ENCODE measurements at places on chromosomes 2 and 18.

DNA sequence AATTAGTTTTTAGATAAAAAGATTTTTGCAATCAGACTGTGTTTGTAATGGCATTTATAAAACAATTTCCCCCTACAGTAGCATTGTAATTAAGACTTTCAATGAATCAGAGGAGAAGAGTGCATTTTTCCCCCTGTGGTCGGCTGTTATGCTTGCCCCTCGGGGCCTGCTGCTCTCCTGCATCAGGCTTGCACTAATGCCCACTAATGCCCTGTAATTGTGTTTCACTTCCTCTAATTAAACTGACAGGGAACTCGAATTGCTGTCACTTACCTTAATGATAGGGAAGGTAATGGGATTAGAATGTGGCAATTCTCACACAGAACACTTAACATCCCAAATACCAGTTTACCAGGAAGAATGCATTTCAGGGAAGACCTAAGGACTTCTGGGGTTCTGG lies 61.2 kb upstream of the LRRTM1 start:
- DNase-seq, result no peak

- no peak for DNase-seq
Measured at GRCh38 chr18:49616618-49617328, 54.9 kb downstream of the LIPG start.

GRCh38 chr18:48106976-48107781 lies 176.7 kb upstream of the SMAD2 start:
- DNase-seq, result no peak

- no peak for DNase-seq
Measured at GRCh38 chr2:2586931-2587330, 255.9 kb upstream of the MYT1L start.

GRCh38 chr2:175414882-175415487 lies 233.5 kb upstream of the ATP5MC3 start:
- no peak for DNase-seq

- DNase-seq, result no peak
Measured at GRCh38 chr2:202039278-202040078, 5.8 kb downstream of the FZD7 start.

- no peak for DNase-seq
Measured at GRCh38 chr2:218396688-218397462, 2.8 kb upstream of the CTDSP1 start.

DNA sequence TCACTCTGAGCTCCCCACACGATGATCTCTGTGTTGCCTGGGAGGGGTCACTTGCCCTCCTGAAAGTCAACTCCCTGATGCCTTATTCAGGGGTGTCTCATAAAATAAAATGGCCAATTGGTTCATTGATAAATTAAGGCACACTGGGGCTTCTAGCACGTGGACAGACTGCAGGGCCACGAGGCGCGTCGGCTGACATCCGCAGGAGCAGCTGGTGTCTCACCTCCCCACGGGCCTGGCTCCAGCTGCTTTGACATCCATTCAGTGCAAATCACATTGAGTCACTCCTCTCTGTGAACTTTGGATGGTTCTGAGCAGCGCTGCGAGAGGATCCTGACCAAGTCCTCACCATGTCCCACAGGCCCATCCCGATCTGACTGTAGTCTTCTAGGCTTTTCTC lies 4.6 kb upstream of the ST8SIA3 start:
- no peak for DNase-seq

DNA sequence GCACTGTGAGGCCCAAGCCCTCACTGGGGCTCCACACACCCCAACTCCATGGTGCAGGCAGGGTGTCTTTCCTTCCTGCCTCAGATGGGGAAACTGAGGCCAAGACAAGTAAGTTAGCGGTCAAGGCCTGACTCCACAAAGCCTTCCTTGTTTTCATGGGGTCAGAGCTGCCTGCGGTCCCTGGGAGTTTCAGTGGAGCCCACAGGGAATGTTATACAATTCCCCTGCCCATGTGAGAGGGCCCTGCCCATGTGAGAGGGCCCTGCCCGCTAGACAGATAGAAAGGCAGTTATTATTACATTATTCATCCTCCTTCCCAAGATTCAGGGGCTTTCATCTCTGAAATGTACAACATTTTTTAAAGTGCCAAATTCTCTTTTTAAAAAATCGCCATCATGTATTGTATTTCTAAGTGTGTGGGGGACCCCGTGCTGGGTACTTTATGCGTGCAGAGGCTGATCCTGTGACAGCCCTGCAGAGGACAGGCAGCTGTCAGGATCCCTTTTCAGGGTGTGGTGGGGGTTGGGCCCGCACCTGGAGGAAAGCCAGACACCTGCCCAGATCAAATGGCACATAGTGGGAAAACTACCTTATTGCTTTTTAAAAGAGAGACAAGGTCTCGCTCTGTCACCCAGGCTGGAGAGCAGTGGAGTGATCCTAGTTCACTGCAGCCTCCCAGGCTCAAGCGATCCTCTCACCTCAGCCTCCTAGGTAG lies 23.4 kb downstream of the FBLN7 start:
- DNase-seq, result no peak

GRCh38 chr2:7992612-7993602 lies 688.9 kb upstream of the ID2 start:
- no peak for DNase-seq

DNA sequence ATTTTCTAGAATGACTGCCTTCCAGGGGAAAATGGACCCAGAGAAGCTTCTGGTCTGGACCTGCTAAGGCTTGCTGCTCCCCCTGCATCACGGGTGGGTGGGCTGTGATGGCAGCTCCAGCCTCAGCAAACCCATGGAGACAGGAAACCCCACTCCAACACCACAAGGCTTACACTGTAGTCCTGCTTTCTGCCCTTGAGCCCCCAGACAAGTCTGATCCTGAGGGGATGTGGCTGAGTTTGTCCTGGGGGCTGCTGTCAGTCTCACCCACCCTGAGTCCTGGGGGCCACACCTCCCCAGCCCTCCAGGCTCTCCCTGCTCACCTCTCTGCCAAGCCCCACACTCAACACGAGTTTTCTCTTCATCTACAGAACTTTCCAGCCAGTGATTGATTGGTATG lies 279.4 kb downstream of the EIPR1 start:
- no peak for DNase-seq

GRCh38 chr2:66507673-66508201 lies 72.8 kb downstream of the MEIS1 start:
- DNase-seq, result no peak

DNA sequence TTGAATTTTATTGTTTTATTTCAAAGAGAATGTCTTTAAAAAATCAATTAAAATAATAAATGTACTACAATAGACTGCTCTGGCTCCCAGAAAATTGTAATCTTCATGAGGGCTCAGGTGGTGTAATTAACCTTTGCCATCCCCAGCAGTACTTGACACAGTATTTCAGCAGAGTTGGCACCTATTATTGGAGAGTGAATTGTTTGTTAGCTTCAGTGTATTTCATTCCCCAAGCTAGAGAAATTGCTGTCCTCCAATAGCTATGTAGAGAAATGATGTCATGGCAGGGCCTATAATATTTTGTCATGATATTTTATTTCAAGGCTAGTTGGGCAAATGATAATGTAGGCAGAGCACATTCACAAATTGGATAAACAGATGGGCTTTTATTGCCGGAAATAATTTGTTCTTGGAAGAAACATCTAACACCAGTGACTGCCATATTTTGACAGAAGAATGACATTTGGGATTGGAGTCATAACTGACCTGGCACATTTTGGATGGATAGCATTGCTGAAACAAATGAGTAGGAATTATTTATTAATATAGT lies 712.0 kb upstream of the NXPH2 start:
- DNase-seq, result no peak

DNA sequence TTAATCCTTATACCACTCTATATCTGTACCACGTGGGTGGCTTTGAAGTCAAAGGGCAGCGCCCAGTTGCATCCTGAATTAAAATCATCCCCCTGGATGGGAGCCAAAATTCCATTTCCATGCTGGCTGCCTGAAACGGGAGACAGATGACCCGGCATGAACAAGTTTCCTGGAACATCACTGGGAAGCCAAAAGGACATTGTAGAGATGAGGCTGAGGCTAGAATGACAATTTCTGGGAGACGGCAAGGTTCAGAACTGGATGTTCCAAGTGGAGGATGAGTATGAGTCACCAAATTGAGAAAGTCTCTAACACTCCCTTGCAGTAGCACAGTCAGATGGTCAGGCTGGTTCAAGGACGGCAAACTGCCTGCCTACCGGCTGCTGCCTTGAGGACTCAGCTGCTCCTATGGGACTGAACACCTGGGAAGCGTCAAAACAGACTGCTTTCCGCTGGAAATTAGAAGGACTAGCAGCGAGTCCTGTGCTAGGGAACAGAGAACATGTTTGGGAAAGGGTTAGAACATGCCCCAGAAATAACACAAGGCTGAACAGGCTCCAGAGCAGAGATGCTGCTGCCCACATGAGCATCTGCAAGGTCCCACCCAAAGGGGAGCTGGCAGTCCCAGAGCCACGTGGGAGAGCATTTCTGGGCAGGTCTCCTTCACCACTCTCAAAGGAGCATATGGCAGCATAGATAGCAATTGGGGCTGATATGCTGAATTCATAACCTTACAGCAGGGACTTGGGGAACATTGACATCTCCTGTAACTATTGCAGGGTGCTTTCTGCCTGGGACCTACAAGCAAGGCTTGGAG lies 32.0 kb downstream of the YPEL5 start:
- no peak for DNase-seq

DNA sequence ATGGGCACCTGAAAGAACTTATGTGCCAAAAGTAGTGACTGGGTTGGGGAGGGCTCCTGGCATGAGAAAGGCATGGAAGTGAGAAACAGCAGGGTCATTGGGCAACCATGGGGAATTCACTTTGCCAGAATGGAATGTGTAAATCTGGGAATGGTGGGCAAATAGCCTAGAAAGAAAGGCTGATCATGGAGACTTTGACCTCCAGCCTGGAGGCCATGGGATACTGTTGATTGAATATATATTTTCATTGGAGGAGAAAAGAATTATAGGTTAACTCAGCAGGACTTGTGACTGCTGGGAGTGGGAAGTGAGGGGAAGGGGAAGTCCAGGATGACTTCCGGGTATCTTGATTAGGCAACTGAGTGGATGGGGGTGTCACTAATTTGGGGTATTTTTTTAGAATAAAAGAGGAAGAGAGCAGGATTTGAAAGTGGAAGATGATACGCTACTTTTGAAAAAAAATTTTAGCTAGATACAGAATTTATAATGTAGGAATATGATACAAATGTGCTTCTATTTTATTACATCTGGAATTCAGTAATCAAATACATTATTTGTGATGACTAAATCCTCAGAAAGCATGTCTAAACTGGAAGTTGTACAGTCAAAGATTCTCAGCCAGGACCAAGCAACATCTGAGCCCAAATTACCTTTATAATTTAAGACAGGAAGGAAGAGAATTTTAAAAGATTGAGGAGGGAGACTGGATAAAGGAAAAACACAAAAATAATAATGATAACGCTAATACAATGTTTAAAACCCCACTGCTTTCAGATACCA lies 116.2 kb downstream of the GATA6 start:
- DNase-seq, result no peak

DNA sequence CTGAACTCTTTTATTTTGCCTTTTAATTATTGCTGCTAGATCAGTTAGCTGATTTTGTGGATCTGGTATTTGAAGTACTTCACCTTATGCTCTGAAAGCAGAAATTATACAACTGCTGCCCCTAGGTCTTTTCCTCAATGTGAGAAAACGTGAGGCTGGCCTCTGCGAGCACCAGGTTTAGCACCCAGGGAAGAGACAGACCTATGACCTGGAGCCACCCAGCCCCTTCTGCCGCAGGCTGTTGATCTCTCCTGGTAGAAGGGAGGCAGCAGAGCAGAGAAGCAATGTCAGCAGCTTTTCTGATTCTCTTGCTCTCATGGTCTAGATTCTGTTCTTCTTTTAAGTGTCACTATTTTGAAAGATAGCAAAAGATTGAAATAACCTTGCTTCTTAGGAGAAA lies 19.9 kb downstream of the TRAPPC12 start:
- DNase-seq, result no peak

DNA sequence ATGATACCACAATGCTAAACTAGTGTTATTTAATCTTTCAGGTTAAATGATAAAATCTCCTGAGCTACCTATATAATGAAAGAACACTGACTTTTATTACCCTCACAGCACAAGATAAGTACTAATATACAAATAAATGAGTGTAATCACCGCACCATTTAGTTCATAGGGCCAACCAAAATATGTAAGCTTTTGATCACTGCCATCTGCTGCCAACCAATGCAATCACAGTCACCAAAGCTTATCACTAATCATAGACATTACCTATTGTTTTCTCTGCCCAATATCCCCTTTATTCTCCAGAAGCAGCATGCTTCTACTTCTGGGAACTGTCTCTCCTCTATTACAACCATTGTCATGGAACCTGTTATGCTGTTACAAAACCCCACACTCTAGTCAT lies 151.6 kb upstream of the LRATD1 start:
- no peak for DNase-seq

GRCh38 chr2:101231240-101231639 lies 21.4 kb upstream of the CNOT11 start:
- no peak for DNase-seq

DNA sequence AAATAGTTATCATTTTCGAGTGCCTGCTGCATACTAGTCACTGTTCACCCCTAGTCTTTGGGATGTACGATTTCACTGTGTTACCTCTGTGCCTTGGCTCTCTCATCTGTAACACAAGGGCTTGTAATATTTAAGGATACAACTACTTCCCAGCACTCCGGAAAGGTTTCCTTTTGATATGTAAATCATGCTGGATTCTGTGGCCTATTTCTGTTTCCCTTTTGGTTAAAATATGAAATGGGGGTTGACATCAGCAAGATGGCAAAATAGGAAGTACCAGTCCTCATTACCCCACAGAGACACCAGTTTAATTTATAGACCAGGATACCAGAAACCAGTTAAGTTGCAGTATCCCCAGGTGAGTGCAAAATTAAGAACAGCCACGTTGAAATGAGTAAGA lies 23.5 kb downstream of the PSMG2 start:
- no peak for DNase-seq

GRCh38 chr2:11292464-11293255 lies 51.8 kb downstream of the ROCK2 start:
- DNase-seq, result no peak

- no peak for DNase-seq
Measured at GRCh38 chr2:202574541-202574940, 60.2 kb upstream of the FAM117B start.

GRCh38 chr2:163467251-163467630 lies 268.6 kb downstream of the FIGN start:
- no peak for DNase-seq

- no peak for DNase-seq
Measured at GRCh38 chr2:187689372-187689771, 135.1 kb upstream of the TFPI start.

- DNase-seq, result no peak
Measured at GRCh38 chr2:24756789-24757188, 36.4 kb downstream of the PTRHD1 start.

GRCh38 chr2:38997781-38998180 lies 108.1 kb downstream of the ARHGEF33 start:
- no peak for DNase-seq

GRCh38 chr2:1494257-1494656 lies 81.0 kb downstream of the TPO start:
- DNase-seq, result no peak

GRCh38 chr2:55840460-55840859 lies 83.1 kb downstream of the EFEMP1 start:
- no peak for DNase-seq
